ENCODE measurements at places on chromosomes 7 and 10. TPM values are rescaled to one million over a fixed set of nuclear protein-coding genes. Genes with fewer than 3 reads are reported as not detected.

Gene TSPAN13
- 70.3 TPM for total RNA-seq

Gene BAIAP2L1
- 0.25 TPM for total RNA-seq

Gene RPEL1
- not detected for total RNA-seq

Gene PRLHR
- total RNA-seq: 2.0 TPM

Gene HOXA2
- not detected for total RNA-seq
